ENCODE measurements at places on chromosomes 7 and 10. TPM values are rescaled to one million over a fixed set of nuclear protein-coding genes. Genes with fewer than 3 reads are reported as not detected.
A peak's percentile ranks its signal among the peaks of the same experiment; 100 is the strongest.

DNA sequence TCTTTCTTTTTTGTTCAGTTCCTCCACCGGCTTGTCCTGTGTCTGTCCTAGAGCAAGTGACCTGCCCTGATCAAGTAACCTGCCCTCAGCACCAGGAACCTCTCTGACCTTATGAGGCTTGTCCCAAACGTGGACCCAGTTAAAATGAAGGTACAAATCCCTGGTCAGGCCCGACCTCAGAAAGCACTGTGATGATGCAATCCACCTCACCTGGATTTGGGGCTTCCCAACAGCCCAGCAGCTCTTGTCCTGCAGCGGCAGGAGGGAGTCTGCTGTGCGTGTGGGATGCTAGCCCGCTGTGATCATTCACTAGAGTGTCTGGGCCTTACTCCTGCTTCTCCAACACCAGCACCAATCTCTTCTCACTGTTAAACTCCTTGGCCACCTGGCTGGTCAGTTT is 11.2 kb downstream of the COL17A1 start:
- no peak overlapping the region for H3K27ac ChIP-seq
- no peak overlapping the region for H3K4me3 ChIP-seq
- no peaks in the 10 kb centered on the region for H3K36me3 ChIP-seq
- no peaks in the 10 kb centered on the region for H3K4me1 ChIP-seq

DNA sequence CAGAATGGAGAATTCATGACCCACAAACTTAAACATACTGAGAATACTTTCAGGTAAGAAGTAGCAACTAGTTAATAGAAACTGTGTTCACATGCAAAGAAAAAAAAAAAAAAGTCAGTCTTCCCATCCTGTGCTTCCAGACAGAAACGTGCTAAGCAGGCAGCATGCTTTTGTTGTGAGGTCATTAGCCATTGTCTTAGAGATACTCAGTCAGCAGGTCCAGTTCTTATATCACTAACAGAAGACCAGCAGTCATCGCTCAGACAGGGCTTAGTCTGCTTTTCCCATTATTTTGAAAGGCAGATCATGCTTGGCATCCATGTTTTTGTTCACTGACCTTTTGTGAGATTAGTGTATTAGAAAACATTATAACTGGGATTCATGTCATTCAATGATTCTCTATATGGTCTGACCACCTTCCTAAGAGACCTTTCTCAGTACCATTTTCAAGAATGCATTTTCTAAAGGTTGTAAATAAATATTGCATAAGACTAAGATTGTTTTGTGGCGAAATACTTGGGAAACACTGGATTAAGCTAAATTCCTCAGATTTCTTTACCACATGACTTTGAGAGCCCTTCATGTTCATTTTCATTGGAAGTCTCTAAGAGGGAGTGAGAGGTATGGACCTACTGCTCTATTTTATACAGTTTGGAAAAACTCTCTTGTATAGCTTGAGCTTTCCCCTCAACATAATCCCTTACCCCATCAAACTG is 45.0 kb upstream of the AGBL3 start:
- H3K4me1 ChIP-seq, result peaks cover 13% of the 10 kb centered on the region
- peak; percentile 92 for DNase-seq
- no peak overlapping the region for H3K27ac ChIP-seq
- no peaks in the 10 kb centered on the region for H3K27me3 ChIP-seq
- peaks cover 22% of the 10 kb centered on the region for H3K36me3 ChIP-seq

CNPY1 gene
- total RNA-seq, result not detected

- H3K4me1 ChIP-seq, result peaks cover 14% of the 10 kb centered on the region
- H3K4me3 ChIP-seq, result no peak overlapping the region
- H3K36me3 ChIP-seq, result no peaks in the 10 kb centered on the region
- no peak overlapping the region for H3K27ac ChIP-seq
- no peaks in the 10 kb centered on the region for H3K27me3 ChIP-seq
Measured at GRCh38 chr10:86960003-86960862, 1.8 kb downstream of the SNCG start.

DNA sequence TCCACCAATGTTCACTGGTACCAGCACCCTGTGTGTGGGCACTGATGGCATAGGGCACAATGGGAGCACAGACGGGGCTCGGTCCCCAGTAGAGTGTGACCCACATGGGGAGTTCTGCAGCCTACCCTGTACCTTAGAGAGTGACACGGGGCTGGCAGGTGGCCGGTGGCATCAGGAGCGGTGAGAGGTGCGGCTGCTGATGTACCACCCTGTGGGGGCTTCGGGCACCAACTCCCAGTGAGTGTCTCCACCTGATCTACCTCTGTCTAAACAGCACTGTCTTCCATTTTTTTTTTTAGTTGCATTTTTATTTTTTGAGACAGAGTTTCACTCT is 4.1 kb downstream of the JAKMIP3 start:
- peaks cover 6% of the 10 kb centered on the region for H3K4me1 ChIP-seq
- H3K4me3 ChIP-seq, result no peak overlapping the region
- peaks cover 7% of the 10 kb centered on the region for H3K27me3 ChIP-seq
- H3K36me3 ChIP-seq, result no peaks in the 10 kb centered on the region

ADAP1 gene
- 2.2 TPM for total RNA-seq

DNA sequence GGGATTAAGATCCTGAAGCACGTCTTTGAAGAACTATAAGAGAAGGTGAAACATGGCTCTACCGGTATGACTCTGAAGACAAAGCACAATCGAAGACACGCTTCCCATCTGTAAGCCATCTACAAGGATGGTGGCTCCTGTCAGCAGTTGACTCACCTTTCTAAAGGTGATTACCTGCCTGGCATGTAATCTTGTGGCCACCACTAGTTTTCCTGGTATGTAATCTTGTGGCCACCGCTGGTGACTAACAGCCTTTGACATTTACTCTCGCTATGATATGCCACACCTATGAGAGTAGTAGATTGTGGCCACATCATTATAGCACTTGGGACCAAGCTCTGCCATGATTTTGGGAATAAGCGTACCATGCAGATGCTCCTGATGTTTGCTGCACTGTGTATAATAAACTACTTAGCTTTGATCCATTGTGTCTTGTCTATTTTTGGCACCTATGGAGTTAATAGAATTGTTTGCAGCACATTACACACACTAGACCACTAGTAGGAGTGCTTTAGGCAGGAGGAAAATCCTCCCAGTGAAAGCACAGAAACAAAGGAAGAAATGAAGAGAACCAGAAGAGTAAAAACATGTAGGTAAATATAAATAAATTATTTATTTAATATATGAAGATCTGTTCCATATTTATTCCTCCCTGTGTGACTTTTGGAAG is 59.8 kb downstream of the VAX1 start:
- DNase-seq, result no peak
- no peaks in the 10 kb centered on the region for H3K4me1 ChIP-seq
- H3K27ac ChIP-seq, result no peak overlapping the region
- H3K27me3 ChIP-seq, result no peaks in the 10 kb centered on the region

CPVL gene
- total RNA-seq, result not detected

DNA sequence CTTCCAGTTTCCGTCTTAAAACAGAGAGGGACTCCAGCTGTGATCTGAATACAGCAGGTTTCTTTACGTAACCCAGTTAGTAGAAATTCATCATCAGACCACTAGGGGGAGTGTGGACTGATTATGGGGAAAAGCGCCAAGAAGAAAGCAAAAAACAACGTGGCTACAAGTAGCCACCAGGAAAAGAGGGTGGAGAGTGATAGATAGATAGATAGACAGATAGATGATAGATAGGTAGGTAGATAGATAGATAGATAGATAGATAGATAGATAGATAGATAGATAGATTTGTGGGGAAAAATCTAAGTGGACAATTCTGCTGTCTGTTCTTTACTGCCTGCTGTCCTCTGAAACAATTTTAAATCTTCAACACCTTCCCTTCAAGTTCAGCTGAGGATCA is 12.7 kb upstream of the AKR1B10 start:
- no peaks in the 10 kb centered on the region for H3K27me3 ChIP-seq
- no peak overlapping the region for H3K27ac ChIP-seq
- DNase-seq, result peak; percentile 83
- no peaks in the 10 kb centered on the region for H3K36me3 ChIP-seq
- no peak overlapping the region for H3K4me3 ChIP-seq
- peaks cover 2% of the 10 kb centered on the region for H3K4me1 ChIP-seq

DNA sequence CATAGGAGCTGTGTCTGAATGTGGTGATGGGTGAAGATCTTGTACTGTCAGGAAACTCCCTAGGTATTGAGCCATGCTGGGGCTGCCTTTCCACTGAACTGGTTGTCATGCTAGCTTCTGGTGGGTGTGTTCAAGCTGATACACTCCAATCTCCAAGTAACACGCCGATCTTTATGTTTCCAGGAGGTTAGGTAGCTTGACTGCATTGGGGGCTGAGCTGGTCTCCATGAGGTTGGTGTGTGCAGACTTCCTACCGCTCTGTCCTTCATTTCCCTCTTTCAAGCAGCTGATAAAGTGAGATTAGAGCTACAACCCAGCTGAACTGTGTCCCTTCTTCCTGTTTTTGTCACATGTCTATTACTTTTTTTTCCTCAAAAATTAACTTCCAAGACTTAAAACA is 265.5 kb downstream of the ANKRD30A start:
- H3K4me1 ChIP-seq, result no peaks in the 10 kb centered on the region
- H3K4me3 ChIP-seq, result no peak overlapping the region
- no peak for DNase-seq
- H3K27me3 ChIP-seq, result no peaks in the 10 kb centered on the region
- no peak overlapping the region for H3K27ac ChIP-seq
- H3K36me3 ChIP-seq, result no peaks in the 10 kb centered on the region

GRCh38 chr7:6436385-6436685 is 11.4 kb downstream of the DAGLB start:
- no peak overlapping the region for H3K4me3 ChIP-seq
- no peak for DNase-seq
- peaks cover 19% of the 10 kb centered on the region for H3K36me3 ChIP-seq
- no peak overlapping the region for H3K27ac ChIP-seq
- no peaks in the 10 kb centered on the region for H3K27me3 ChIP-seq
- H3K4me1 ChIP-seq, result peaks cover 6% of the 10 kb centered on the region

GIMAP8 gene
- total RNA-seq, result not detected

DNA sequence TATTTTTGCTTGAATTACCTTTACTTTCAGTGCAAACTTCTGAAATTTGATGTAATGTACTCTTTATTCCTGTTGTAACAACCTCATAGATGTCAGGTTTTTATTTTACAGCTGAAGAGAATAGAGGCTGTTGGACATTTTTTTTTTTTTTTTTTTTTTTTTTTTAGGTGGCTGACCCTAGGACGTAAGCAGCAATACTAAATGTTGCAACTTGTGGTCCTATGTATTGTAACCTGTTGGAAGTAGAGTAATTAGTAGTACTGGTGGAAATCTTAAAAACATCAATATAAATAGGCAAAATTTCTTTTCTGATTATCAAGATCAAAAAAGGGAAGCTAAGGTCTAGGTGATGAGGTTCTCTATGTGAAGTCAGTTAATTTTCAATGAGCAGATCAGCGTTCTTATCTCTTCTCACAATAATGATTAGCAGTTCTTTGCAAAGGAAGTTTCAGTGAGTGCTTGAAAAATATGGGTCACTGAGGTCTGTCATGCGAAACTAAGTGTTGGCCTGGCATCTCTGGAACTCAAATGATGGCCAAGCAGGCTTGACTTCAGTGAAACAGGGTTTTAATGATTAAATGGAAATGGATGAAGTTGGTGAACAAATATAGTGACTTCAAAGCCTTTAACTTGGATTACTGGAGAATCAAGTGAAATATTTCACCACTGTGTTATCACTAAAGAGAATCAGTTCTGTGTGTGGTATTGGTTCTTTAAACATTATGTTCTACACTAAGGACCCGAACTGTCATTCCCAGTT is 42.7 kb downstream of the BICC1 start:
- no peaks in the 10 kb centered on the region for H3K27me3 ChIP-seq
- H3K36me3 ChIP-seq, result no peaks in the 10 kb centered on the region
- H3K4me1 ChIP-seq, result peaks cover 2% of the 10 kb centered on the region
- DNase-seq, result no peak
- no peak overlapping the region for H3K27ac ChIP-seq

DNA sequence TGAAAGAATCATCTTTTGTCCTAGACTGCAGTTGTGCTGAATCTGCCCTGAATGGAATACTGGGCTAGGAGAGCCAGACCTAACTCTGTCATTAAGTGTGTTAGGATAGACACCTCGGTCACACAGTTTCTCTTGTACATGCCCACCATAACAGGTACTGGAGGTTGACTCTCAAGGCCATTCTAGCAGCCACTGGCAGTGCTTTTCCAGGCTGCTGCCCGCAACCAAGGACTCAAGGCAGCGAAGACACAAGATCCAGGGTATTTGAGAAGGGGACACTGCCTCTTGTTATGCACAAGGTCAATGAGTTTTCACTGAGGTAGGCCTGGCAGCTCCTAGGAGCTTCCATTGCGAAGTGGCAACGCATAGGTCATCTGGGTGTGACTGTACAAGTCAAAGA is 70.6 kb upstream of the ZNF746 start:
- H3K27me3 ChIP-seq, result no peaks in the 10 kb centered on the region
- H3K27ac ChIP-seq, result no peak overlapping the region
- H3K4me3 ChIP-seq, result no peak overlapping the region
- H3K4me1 ChIP-seq, result peaks cover 9% of the 10 kb centered on the region

DNA sequence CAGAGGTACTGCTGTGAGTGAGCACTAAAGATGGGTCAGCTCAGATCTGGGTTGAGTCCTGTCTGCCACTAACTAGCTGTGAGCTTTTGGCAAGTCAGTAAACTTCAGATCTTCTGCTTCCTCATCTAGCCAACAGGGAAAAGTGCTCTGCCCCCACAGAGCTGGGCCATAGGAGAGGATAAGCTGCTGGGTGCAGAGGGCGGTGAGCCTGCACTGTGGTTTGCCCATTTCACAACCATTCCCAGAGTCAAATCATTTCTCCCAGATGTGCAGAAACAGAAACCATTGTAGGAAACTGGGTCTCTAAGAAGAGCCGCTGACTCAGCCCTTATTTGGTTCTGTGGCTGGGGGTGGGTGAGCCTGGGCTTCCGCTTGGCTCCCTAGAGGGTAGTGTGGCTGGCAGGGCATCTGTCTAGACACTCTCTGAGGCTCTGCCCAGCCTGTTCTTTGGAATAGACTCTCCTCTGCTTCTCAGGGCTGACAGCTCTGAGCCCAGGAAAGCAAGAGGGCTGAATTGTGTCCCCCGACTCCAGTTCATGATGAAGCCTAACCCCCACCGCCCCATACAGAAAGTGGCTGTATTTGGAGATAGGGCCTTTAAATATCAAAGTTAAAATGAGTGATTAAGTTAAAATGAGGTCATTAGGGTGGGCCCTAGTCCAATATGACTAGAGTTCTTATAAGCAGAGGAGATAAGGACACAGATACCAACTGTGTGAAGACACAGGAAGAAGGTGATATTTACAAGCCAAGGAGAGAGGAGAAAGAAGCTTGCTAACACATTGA is 29.5 kb upstream of the ARHGAP22 start:
- no peak overlapping the region for H3K27ac ChIP-seq
- H3K4me1 ChIP-seq, result peaks cover 2% of the 10 kb centered on the region
- DNase-seq, result peak; percentile 69

GCK gene
- 0.18 TPM for total RNA-seq

- H3K36me3 ChIP-seq, result no peaks in the 10 kb centered on the region
- H3K4me1 ChIP-seq, result no peaks in the 10 kb centered on the region
- no peaks in the 10 kb centered on the region for H3K27me3 ChIP-seq
- no peak overlapping the region for H3K27ac ChIP-seq
Measured at GRCh38 chr7:19368491-19368925, 223.3 kb upstream of the FERD3L start.

GRCh38 chr7:80134115-80134535 is 506 bp upstream of the GNAI1 start:
- H3K27me3 ChIP-seq, result no peaks in the 10 kb centered on the region
- H3K4me1 ChIP-seq, result peaks cover 8% of the 10 kb centered on the region
- H3K4me3 ChIP-seq, result peak overlapping the region; percentile 98

- no peaks in the 10 kb centered on the region for H3K4me1 ChIP-seq
- no peaks in the 10 kb centered on the region for H3K36me3 ChIP-seq
- no peak overlapping the region for H3K27ac ChIP-seq
Measured at GRCh38 chr7:113120647-113121046, 2.3 kb upstream of the SMIM30 start.

GRCh38 chr10:126049759-126050700 is 153.7 kb downstream of the FANK1 start:
- H3K27me3 ChIP-seq, result peaks cover 14% of the 10 kb centered on the region
- no peak overlapping the region for H3K4me3 ChIP-seq
- peak; percentile 86 for DNase-seq
- no peaks in the 10 kb centered on the region for H3K36me3 ChIP-seq
